ENCODE measurements at places on chromosomes 2 and 18.

GRCh38 chr2:100198461-100199230 lies 56.3 kb upstream of the AFF3 start:
- no peak for DNase-seq

GRCh38 chr2:217356142-217356541 lies 496.3 kb upstream of the TNP1 start:
- DNase-seq: no peak

DNA sequence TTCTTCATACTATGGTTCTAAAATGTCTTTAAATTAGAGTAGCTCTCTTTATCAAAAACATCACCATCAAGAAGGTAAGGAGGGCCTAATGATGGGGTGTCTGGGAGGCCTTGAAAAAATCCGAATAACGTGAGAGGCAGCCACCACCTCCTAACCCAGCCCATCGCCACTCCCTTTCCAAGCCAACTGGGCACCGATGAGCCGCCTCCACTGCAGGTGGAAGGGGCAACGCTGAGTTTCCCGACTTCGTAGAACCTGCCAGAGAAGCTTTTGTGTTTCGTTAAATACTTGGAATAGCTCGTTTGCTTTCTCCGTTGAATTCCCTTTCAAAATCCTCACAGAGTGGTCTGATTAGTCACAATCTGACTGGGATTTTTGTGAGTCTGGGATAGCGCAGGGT lies 22.0 kb upstream of the RPL31 start:
- no peak for DNase-seq

GRCh38 chr18:10205151-10205550 lies 249.3 kb upstream of the APCDD1 start:
- DNase-seq: no peak

GRCh38 chr2:83757329-83757728 lies 701.8 kb downstream of the SUCLG1 start:
- DNase-seq: no peak

- no peak for DNase-seq
Observed at GRCh38 chr2:241703032-241703604, 1.3 kb downstream of the ING5 start.

DNA sequence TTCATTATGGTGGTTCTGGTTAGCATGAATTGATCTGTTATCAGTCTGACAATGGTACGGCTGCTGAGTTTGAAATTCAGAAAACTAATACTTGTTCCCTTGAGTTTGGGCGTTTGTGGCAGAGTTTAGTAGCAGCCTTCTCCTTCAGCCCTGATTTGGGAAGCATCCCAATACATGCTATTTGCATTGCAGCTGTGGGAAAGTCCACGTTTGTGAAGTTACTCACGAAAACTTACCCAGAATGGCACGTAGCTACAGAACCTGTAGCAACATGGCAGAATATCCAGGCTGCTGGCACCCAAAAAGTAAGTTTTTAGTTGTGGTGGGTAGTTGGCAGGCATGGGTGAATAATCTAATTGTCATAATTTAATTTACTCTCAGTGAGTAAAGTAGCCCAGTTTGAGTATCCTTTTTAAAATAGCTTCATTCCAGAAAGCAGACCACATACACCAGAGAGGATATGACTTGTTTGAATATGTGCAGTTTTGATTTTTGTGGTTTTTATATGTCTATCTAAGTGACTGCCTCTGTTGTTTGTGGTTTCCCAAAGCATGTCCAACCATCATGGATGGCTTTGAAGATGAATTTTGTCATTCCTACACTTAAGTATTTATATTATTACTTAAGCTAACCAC lies 12.2 kb downstream of the DGUOK start:
- DNase-seq: no peak

DNA sequence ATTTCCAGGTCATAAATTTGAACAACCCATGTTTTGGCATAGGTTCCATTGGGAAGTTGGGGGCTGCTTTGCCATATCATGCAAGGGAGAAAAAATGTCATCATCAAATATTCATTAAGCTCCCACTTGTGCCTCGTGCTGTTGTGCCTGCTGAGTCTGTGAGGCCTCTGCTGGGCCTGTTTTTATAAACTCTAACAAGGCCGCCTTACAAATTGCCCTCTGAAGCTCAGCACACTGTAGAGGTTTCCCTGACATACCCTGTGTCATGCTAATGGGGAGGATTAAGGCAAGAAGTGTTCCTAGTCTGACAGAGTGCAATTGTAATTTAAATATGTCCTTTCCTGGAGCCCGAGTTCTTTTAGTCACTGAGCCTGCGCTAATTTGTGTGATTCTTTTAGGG lies 17.6 kb downstream of the OSBPL6 start:
- DNase-seq: no peak

- no peak for DNase-seq
Observed at GRCh38 chr2:104678181-104678580, 175.7 kb upstream of the POU3F3 start.

DNA sequence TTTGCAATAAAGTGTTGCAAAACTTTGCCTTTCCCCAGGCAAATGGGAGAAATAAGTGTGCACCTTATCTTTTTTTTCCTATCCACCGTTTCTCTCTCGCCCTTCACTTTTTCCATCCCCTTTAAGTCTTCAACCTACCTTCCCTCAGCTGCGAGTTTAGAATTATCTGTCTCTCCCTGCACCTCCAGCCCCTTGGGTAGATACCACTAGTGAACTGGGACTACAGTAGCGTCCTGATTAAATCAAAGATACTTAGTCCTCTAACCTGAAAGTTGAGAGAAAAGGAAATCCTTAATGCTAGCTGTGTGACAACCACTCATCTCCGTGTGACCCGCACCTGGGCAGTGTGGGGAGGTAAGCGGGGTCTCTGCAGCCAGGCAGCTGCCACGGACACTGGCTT lies 16.1 kb upstream of the PPP4R1 start:
- DNase-seq: no peak

GRCh38 chr2:129713337-129713736 lies 266.1 kb upstream of the RAB6C start:
- DNase-seq: no peak

GRCh38 chr2:84131278-84131830 lies 327.7 kb downstream of the SUCLG1 start:
- DNase-seq: no peak

- DNase-seq: no peak
Observed at GRCh38 chr2:230202430-230203109, 17.2 kb downstream of the SP110 start.

DNA sequence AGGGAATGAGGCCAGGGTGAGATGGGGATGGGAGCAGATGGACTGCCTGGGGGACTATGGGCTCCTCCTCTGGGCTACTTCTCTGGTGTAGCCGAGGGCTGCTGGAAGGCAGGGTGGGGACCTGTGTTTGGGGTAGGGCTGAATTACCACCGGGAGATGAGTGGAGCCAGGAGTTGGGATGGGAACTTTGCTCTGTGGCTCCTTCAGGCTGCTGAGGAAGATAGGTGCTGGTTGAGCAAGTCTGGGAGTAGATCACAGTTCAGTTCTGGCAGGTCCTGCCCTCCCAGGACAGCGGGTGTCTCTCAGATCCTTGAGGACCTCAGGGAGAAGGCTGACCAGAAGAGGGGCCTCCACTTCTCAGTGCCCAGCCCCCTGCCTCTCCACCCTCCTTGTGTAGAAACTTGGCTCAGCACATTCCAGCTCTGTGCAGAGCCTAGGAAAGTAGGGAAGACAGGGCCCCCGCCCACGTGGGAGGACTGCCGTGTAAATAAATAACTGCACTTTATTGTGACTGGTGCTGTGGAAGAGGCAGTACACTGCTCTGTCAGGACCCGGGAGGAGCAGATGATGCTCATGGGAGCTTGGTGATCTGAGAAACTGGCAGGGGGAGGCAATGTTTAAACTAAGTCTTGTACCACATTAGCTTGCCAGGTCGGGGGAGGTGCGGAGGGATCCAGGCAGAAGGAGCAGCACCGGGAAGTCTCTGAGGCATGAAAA lies 15.3 kb downstream of the TET3 start:
- no peak for DNase-seq

DNA sequence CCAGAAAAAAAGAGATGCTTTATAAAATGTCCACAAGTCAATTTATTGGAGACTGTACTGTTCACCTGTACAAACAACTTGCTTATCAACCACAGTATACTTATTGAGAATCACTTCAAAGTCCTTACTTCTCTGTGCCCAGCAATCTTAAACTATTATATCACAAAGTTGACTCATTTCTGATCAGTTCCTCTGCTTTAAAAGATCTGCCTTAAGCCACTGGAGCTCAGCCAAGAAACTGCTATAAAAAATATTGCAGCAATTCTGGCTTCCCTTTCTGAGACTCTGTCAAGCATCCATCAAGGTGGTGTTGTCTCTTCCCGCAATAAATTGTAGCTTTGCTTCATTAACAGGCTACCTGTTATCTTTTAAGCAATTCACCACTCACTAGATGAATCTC lies 375.2 kb upstream of the SPHKAP start:
- DNase-seq: no peak

DNA sequence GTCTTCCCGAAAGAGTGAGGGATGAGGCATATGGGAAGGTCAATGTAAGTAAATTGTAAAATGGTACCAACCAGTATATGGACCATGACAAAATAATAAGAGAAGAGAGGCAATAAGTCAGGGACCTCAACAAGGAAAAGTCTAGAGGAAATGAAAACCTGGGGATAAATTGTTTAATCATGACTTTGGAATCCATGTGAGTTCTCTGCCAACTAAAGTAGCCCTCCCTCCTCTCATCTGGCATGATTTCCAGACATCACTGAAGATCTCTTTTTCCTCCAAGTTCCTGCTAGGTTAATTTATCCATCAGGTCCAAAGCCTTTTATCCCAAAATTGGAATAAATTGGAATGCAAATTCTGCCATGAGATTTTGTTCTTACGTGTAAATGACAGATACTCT lies 417.9 kb downstream of the NRXN1 start:
- no peak for DNase-seq

- DNase-seq: no peak
Observed at GRCh38 chr2:64537991-64538390, 13.9 kb downstream of the AFTPH start.

DNA sequence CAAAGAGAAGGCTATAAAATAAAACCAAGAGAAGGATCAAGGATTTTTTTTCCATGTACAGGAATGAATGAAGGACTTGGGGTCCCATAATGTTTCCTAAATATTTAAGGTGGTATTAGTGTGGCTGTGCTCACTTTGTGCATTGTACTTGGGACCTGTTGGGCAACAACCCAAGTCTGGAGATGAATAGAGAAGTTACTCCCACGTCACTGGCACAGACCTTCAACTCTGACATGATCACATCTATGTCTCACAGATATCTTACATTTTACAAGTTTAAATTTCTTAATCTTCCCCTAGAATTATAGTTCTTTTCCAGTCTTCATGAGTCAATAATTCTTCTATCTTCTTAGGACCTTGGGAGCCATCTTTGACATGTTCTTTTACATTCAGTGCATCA lies 133.4 kb downstream of the PLCL1 start:
- no peak for DNase-seq

DNA sequence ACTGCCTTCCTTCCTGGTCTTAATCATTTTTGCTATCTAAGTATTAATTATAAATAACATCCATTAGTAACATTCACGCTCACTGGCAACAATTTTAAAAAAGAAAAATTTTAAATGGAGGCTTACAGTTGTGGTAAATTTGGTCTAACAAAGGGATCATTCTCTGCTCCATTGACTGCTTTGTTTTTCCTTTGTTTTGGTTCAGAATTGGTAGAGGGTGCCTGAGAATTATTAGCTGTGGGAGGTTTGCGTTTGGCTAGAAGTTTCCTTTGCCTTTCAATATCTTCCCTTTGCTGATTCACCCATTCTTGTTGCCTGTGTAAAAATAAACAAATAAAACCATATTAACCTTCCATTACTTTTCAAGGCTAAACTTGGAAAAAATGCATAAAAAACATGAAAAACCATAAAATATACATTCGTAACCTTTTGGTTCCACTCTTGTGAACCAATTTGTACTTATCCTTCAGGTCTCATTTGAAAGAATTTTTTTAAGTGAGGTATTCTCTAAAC lies 114.6 kb downstream of the TLK1 start:
- no peak for DNase-seq

DNA sequence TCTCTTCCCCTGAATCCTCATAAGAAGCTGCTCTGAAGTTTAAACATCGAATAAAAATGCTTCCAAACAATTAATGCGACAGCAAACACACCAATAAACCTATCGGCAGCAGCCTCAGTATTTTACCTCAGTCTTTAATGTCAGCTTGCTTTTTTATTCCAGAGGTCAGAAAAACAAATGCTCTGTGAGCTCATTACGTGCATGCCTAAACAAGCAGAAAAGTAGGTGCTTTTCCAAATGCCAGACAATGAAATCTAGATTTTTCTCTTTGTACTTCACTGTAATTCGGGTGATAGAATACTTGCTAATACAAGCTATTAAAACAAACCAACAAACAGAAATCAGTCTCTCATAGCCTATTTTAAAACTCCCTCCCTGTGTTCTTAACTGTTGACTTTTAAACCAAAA lies 381.5 kb downstream of the NRXN1 start:
- no peak for DNase-seq

DNA sequence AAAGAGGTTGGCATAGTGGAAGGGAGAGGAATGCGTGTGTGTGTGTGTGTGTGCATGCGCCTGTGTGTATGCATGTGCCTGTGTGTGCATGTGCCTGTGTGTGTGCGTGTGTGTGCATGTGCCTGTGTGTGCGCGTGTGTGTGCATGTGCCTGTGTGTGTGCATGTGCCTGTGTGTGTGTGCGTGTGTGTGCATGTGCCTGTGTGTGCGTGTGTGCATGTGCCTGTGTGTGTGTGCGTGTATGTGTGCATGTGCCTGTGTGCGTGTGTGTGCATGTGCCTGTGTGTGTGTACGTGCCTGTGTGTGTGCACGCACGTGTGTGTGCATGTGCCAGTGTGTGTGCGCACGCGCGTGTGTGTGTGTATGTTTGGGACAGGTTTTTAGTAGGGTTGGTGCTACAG lies 205.1 kb downstream of the MEMO1 start:
- DNase-seq: no peak

DNA sequence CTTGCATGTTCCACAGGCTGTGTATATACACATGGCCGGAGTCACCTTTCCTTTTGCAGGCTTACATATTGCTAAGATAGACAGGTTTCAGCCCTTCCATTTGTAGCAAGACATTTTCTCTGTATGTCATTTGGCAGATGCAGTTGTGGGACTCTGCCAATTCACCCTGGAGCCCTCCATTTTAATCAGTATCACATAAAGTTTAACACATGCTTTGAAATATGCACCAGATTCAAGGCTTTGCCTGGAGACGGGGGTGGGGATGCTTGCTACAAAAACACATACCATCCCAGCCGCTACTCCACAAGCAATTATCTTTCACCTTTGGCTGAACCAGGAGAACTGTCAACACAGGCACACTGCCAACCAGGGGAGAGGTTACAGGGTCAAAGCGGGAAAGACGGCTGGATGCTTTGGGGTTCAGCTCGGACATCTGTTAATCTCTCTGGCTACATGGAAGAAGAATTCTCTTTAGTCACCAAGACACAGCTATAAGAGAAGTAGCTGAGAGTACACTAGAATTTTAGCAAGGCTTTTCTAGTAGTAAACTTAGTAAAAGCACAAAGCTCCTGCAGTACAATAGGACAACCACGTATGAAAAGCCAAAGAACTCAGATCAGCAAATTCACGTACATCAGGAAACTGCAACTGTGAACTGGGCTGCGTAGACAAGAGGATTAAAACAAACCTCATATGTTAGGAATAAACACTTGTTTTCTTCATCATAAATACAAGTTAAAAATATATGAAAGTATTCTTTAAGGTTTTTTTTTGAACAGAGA lies 130.9 kb downstream of the EXOC6B start:
- DNase-seq: no peak

GRCh38 chr2:116510117-116510671 lies 1304.3 kb upstream of the DDX18 start:
- no peak for DNase-seq
